Ovary (tissue), 10 donors: ENCODE measurements at places on chromosomes 3 and 15. TPM values are rescaled to one million over a fixed set of nuclear protein-coding genes. Genes with fewer than 3 reads are reported as not detected.

GRCh38 chr3:188133219-188133618 is 20.7 kb upstream of the LPP start:
- DNase-seq: no peak

DNA sequence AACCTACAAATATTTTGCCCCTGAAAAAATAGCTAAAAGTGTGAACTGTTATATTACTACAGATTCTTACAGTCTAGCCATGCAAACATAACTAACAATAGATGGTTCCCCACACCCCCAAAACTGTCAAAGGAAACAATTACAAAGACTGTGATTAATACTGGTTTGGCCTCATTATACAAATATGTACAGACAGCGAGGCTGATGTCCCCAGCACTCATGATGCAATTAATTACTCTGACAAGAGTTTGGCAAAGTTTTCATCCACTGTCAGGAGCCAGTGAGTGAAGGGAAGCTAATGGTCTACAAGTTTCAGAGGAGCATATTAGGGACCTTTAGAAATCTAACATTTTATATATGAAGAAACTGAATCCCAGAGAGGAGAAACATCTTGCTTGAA is 61.0 kb downstream of the HMG20A start:
- no peak for DNase-seq

FHIT gene
- polyA plus RNA-seq: 6.7 TPM

- DNase-seq: no peak
Observed at GRCh38 chr3:149247929-149248691, 26.5 kb upstream of the CP start.

- DNase-seq: no peak
Observed at GRCh38 chr15:101437618-101438481, 51.7 kb downstream of the PCSK6 start.

GRCh38 chr3:39086144-39086543 is 21.3 kb downstream of the GORASP1 start:
- DNase-seq: no peak
